ENCODE measurements at places on chromosomes 12 and 14. TPM values are rescaled to one million over a fixed set of nuclear protein-coding genes. Genes with fewer than 3 reads are reported as not detected.

- no peaks in the 10 kb centered on the region for H3K27me3 ChIP-seq
- no peaks in the 10 kb centered on the region for H3K36me3 ChIP-seq
- DNase-seq = no peak
- H3K4me1 ChIP-seq = no peaks in the 10 kb centered on the region
These were observed 8.4 kb upstream of the GLIPR1 start for GRCh38 chr12:75471902-75472890.

DNA sequence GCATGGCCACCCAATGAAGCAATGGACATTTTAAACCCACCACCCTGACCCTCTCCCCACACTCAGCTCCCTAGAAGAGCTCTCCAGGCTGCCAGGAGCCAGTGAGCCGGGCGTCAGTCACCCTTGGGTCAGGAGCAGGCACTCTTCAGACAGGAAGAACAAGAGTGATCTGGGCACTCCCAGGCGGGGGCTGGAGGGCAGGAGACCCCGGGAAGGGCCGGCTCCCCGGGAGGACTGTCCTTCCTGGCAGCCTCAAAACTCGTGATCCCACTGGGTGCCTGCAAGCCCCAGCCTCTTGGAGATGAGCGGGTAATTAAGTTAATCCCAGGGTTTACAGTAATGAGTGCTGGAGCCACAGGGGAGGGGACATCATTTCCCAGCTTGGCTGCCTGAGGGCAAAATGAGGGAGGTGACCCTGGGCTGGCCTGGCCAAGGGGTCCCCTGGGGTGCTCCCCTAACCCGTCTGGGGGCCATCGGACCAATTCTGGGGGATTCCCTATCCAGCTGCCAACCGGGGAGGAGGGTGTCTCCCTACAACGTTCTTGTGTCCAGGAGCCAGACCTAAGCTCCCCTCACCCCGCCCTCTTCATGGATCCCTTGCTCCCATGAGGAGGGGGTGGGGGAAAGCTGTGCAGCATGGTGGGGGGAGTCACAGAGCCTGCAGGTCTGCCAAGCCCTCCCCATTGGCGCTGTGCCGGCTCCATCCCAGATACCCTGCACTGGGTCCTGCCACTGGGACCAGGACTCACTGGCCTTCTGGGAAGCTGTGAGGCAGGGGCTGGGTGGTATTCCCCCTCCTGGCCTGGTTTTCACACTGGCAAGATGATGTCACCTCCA, 59.2 kb downstream of the CCNK start:
- no peaks in the 10 kb centered on the region for H3K27me3 ChIP-seq
- no peaks in the 10 kb centered on the region for H3K36me3 ChIP-seq
- no peak overlapping the region for H3K27ac ChIP-seq
- H3K4me1 ChIP-seq = peaks cover 38% of the 10 kb centered on the region
- H3K4me3 ChIP-seq = no peak overlapping the region

TAS2R7 gene
- not detected for total RNA-seq

- H3K27ac ChIP-seq = no peak overlapping the region
- H3K36me3 ChIP-seq = no peaks in the 10 kb centered on the region
- no peak for DNase-seq
- H3K4me1 ChIP-seq = peaks cover 41% of the 10 kb centered on the region
These were observed 34.6 kb downstream of the ZFP36L1 start for GRCh38 chr14:68758301-68758700.

DNA sequence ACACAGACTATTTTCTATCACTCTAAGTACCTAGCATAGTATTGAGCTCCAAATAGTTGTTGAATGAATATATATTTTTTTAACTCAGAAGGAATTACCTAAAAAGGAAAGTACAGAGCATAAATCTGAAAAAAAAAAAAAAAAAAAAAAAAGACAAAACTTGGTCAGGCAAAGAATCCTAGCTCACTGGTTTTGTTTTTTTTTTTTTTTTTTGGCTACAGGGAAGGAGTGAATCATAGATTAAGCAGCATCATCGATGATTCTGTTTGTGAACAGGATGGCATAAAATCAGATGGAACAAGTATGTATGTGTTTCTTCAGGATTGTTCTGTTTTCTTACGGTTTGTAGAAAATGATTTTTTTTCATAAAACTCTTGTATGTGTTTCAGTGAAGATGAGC, 66.1 kb upstream of the BCAT1 start:
- DNase-seq = no peak
- no peaks in the 10 kb centered on the region for H3K36me3 ChIP-seq
- no peaks in the 10 kb centered on the region for H3K27me3 ChIP-seq

- no peaks in the 10 kb centered on the region for H3K36me3 ChIP-seq
- H3K27ac ChIP-seq = no peak overlapping the region
- peaks cover 14% of the 10 kb centered on the region for H3K4me1 ChIP-seq
- no peak overlapping the region for H3K4me3 ChIP-seq
These were observed 1.3 kb downstream of the OTOGL start for GRCh38 chr12:80100591-80100990.

DNA sequence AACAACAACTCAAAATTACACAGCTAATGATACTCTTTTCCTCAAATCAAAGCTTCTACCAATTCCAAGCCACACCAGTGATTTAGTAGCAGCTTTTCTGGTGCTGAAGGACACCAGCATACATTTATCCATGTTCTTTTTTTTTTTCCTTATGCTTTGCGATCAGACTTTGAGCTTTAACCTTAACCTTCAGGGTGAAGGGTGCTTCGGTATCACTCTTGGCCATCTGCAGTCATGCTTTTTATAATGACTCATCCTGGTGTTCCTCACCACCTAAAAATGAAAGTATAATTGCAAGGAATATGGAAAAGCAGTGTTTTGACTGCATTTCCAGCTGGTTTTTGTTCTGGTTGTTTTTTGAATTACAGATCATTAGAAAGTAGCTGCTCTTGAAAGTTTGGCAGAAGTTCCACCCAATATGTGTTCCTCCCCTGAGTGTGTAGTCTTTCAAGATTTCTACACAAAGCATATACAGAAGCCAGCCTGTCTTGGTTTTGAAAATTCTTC, 1.3 kb upstream of the SLC41A2 start:
- peaks cover 14% of the 10 kb centered on the region for H3K4me1 ChIP-seq
- no peaks in the 10 kb centered on the region for H3K36me3 ChIP-seq
- peak overlapping the region; percentile 66 for H3K4me3 ChIP-seq
- H3K27ac ChIP-seq = peak overlapping the region; percentile 80
- DNase-seq = no peak

DNA sequence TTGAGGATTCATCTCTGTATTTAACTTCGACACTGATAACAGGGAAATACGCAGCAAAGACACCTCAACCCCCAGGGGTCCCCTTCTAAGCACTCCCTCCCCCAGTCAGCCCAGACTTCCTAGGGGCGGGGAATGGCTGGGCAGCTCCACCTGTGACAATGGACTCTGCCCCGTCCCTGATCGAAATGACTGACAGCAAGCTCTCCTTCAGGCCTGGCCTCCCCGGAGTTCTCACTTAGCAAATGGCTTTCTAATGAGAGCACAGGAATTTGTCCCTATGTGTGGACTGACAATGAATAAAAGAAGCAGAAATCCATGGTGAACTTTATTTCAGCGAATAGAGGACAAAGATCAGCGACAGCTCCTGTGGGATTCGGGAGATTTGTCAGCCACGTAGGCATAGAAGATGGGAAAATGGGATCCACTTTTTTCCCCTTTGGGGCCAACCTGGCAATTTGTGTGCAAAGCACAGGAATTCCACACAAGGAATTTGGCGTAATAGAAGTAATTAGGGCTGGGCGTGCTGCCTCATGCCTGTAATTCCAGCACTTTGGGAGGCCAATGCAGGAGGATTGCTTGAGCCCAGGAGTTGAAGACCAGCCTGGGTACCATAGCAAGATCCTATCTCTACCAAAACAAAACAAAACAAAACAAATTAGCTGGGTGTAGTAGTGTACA, 63.8 kb downstream of the TNFAIP2 start:
- no peak overlapping the region for H3K4me3 ChIP-seq
- H3K27me3 ChIP-seq = no peaks in the 10 kb centered on the region
- H3K36me3 ChIP-seq = no peaks in the 10 kb centered on the region
- peaks cover 12% of the 10 kb centered on the region for H3K4me1 ChIP-seq
- DNase-seq = no peak
- no peak overlapping the region for H3K27ac ChIP-seq

DNA sequence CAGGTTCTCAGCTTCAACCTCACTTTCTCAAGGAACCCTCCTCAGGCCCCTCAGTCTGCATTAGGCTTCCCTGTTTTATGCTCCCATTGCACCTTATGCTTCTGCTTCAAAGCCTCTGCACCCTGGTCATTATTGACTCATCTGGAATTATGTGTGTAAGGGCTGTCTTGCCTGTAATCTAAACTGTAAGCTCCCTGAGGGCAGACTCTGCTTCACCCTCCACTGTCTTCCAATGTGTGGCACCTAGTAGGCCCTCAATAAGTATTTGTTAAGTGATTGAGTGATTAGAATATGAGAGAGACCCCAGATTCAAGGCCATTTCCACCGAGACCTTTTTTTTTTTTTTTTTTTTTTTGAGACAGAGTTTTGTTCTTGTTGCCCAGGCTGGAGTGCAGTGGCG, 79.1 kb downstream of the VCPKMT start:
- DNase-seq = no peak
- H3K27me3 ChIP-seq = no peaks in the 10 kb centered on the region
- H3K4me1 ChIP-seq = peaks cover 39% of the 10 kb centered on the region

TRIM9 gene
- 2.2 TPM for total RNA-seq

GRCh38 chr12:24066865-24067264, 117.4 kb upstream of the SOX5 start:
- no peak for DNase-seq
- no peaks in the 10 kb centered on the region for H3K36me3 ChIP-seq
- no peak overlapping the region for H3K27ac ChIP-seq
- H3K4me3 ChIP-seq = no peak overlapping the region
- no peaks in the 10 kb centered on the region for H3K27me3 ChIP-seq

- DNase-seq = no peak
- H3K27ac ChIP-seq = no peak overlapping the region
- H3K4me3 ChIP-seq = no peak overlapping the region
- H3K27me3 ChIP-seq = no peaks in the 10 kb centered on the region
- peaks cover 16% of the 10 kb centered on the region for H3K4me1 ChIP-seq
These were observed 35.1 kb downstream of the NIN start for GRCh38 chr14:50795909-50796308.

DNA sequence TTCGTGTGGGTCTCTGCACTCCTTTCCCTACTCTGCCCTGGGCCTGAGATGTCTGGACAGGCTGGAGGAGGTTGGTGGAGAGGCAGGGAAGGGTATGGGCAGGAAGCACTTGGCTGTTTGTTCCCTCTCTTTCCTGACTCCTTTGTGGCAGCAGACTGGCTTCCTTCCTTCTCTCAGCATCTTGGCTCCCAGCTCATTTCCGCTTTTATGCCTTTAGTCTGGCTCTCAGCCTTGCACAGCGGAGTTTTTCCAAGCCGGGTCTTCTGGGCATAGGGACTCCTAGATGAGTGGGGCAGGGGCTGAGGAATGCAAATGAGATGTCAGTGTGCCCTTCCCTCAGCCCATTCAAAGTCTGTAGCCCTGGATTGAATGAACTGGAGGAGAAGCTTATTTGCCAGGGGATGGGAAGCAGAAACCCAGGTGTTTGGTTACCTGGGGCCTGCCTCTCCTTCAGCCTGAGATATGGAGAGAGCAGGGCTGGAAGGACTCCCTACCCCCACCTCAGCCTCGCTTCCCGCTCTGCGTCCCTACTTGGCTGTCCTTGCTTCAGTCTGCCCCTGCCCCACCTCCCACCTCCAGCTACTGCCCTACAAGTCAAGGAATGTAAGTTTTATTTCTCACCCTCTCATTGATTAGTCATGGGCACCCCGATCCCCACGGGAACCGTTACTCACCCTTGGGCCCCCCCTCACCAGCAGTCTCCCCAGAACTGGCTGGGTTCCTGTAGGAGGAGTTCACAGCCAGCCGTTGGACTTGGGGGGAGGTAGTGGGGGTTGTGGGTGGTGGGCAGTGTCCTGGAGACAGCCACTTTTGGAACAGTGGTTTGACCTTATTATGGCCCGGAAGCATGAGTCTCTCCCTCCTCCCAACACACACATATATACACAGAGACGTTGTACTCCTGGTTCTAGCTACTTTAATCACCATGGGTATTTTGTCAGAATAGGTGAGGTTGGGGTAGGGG, 9.3 kb upstream of the ITGA5 start:
- no peaks in the 10 kb centered on the region for H3K36me3 ChIP-seq
- H3K4me1 ChIP-seq = peaks cover 69% of the 10 kb centered on the region
- H3K4me3 ChIP-seq = no peak overlapping the region
- DNase-seq = no peak
- no peaks in the 10 kb centered on the region for H3K27me3 ChIP-seq
- peak overlapping the region; percentile 41 for H3K27ac ChIP-seq

SRSF9 gene
- total RNA-seq = 105 TPM

DNA sequence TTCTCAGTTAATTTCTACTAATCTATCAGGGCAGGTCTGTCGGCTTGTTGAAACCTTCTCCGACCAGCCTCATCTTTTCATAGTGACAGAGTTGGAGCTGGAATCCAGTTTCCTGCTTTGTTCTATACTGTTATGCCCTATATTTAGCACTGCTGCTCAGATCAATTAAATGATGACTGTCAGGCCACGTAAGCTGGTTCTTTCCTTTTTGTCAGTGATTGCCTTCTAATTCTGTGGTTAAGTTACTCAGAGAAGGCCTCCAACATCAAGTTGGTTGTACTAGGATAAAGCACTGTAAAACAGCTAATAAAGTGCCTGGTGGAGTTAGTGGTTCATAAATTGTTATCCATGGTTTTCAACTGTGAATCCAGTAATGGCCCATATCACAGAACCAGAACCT, 22.6 kb downstream of the DERA start:
- H3K4me3 ChIP-seq = no peak overlapping the region
- H3K4me1 ChIP-seq = peaks cover under 1% of the 10 kb centered on the region

TUNAR gene
- total RNA-seq = not detected

CLSTN3 gene
- total RNA-seq = 46.2 TPM

GRCh38 chr12:65818454-65819382, 5.6 kb upstream of the HMGA2 start:
- H3K4me1 ChIP-seq = peaks cover 11% of the 10 kb centered on the region
- H3K4me3 ChIP-seq = no peak overlapping the region
- H3K36me3 ChIP-seq = no peaks in the 10 kb centered on the region
- H3K27ac ChIP-seq = no peak overlapping the region

HOXC11 gene
- total RNA-seq = not detected

CRADD gene
- 40.8 TPM for total RNA-seq

DNA sequence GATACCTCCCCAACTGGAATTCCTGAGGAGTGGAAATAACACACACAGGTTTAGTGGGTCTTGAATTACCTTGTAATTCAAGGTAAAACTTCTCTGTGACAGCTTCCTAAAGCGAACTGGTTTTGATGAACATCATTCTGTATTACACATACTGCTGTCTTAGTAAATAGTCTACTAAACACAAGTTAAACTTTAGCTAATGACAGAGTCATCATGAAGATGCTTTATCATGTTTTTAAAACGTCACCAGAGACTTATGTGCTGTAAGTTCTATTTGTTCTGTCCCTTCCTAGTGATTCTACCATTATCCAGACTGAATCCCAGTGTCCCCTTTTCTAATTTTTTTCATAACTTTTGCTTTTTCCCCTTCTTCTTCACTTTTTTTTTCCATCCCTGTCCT, 11.6 kb upstream of the GXYLT1 start:
- H3K36me3 ChIP-seq = peaks cover 7% of the 10 kb centered on the region
- H3K4me1 ChIP-seq = no peaks in the 10 kb centered on the region
- H3K27ac ChIP-seq = no peak overlapping the region
- no peak overlapping the region for H3K4me3 ChIP-seq

All from vagina (tissue), 2 donors.